ENCODE measurements at places on chromosomes 12 and 14.

DNA sequence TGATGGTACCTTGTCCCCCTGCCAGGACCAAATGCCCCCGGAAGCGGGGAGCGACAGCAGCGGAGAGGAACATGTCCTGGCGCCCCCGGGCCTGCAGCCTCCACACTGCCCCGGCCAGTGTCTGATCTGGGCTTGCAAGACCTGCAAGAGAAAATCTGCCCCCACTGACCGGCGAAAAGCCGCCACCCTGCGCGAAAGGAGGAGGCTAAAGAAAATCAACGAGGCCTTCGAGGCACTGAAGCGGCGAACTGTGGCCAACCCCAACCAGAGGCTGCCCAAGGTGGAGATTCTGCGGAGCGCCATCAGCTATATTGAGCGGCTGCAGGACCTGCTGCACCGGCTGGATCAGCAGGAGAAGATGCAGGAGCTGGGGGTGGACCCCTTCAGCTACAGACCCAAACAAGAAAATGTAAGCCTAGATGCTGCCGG lies 410 bp downstream of the MYF6 start:
- DNase-seq: no peak

DNA sequence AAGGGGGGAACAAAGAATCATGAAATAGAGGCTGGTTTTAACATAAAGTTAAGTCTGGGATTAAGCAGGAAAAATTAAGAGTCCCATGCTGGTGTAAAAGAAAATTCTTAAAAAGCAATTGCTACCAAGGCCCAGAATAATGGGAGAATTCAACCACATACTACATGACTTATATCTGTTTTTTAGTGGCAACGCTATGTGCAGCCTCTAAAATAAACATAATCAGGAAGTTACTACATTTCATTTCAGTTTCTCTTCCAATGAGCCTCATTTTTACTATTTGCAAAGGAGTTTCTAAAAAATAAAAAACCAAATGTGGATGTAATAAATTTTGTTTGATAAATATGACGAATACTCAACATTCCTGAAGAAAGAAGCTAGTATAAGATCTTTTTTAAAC lies 58.1 kb downstream of the CPNE8 start:
- DNase-seq: no peak

DNA sequence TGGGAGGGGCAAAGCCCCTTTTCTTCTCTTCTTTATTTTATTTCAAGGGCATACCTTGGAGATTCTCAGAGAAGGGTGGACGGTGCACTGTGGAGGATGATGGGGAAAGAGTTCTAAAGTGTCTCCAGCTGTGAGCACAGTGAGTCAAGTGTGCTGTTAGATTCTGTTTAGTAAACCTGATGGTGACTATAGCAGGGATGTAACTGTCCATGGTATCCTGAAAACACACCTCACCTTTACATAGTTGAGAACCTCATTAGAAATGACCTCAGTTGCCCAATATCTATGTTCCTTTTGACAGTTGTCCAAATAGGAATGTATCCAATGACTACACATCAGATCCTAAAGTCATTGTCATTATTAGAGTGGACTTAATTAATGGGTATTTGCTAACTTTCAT lies 38.0 kb downstream of the CNTN1 start:
- DNase-seq: no peak

DNA sequence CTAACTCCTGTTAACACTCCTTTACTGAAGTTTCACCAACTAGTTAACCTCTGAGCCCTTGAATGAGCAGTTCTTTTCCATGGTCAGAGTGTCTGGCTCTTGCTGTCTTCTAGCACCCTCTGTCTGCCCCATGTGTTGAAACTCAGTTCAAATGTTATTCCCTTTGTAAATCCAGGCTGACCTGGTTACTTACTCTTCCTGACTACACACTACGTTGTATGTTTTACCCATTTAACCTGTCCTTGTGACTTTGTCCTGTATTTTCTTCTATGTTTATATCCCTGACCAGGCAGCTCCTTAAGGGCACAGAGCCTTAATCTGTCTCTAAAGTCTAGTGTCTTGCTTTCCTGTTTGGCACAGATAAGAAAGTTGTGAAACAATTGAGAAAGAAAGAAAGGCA lies 389.0 kb upstream of the RPL10L start:
- DNase-seq: no peak

DNA sequence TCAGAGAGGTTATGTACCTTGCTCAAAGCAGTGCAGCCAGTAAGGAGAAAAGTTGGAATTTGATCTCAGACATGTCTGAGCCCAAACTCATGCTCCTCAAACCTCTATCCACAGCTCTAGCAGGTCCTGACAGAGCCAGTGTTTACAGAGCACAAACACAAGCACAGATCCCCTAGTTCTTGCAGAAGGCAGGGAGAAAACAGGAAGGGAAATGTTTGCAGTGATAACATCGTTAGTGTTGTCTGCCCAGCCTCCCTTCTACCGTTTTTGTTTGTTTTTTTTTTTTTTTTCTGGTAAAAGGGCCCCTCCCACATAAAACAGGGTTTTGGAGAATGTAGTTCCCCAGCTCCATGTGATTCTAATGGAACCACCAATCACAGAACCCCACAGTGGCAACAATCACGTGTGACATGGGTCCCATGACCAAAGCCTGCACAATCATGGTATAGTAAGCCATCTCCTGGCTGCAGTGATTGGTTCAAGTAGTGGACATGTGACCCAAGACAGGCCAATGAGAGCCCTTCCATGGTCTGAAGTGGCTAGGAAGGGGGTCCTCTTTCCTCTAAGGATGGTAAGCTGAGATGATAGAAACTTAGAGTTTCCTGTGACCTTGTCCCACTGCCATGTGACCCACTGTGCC lies 513.4 kb downstream of the MED13L start:
- no peak for DNase-seq

GRCh38 chr12:11164384-11164783 lies 6.6 kb upstream of the SMIM10L1 start:
- DNase-seq: no peak

GRCh38 chr14:60977847-60978246 lies 3.0 kb downstream of the TRMT5 start:
- no peak for DNase-seq

DNA sequence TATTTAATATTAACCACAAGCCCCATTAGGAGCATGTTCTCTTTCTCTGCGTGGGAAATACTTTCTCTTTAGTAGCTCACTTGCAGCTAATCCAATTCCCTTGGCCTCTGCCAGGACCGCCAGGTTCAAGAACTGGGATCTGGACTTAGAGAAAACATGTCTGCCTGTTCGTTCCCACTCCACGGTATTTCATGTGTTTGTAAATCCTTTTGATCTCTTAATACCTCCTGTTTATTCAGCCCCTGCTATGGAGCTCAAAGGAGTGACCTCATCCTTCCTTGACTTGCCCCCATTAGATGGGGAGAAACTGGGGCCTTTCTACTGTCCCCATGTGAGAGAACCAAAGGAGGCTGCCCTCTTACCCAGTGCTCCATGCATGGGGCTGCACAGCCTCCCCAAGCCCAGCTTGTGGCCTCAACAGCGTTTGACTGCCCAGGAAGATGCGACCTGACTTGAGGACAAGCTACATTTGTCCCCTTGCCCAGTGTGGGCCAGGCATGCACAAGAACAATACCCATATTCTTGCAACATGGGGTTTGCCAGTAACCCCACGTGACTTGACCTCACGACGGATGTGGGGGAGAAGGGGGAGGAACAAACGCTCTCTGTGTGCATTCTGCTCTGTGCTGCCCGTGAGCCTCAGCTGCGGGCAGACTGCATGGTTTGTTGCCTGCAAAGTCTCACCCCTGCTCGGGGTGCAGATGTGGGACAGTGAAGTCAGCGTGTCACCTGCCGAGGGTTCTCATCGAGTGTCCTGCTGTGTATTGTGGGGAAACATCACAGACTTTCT lies 30.3 kb downstream of the CD9 start:
- peak; percentile 54 for DNase-seq

DNA sequence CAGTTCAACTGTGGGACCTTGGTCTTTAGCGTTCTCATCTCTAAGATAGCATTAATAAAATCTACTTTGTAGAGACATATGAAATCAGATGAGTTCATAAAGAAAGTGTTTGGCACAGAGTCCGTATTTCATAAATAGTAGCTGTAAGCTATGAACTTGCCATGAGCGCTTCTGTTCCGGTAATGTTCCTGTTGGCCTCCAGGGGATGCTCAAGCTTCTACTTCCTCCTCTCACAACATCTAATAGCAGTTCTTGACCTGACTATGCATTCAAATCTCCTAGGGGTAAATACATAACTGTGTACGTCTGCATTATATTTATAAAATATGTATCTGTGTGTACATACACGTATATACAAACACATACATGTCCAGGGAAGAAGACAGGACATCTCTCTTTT lies 288.2 kb upstream of the TMPO start:
- DNase-seq: no peak

- DNase-seq: no peak
Measured at GRCh38 chr12:99767809-99768208, 120.3 kb downstream of the GARIN6 start.

DNA sequence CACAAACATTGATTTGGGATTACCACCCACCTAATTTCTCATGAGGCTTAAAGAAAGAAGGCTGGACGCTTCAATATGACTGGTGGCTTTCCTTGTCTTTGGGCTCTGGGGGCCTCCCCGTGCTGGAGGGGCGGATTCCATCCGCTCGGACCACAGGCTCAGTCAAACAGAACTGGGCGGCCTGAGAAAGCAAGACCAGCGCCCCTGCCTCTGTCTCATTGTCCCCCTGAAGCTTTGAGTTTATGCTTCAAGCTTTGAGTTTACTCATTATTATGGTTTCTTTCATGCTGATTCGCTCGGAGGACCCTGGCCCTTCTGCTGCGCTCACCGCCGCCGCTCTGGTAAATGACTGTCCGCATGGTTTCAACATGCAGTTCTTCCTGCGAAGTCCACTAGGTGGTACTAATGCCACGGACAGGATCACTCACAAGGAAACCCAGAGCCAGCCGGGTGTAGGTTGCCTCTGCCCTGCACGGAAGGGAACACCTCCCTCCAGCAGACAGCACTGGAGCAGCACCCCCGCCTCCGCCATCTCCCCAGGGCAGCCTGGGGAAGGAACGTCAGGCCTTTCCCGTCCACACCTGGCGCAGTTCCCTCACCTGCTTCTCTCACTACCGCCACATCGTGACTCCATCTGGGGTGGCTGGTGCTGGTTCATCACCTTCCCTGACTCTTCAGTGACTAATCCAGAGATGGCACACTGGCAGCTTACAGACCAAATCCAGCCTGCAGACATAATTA lies 13.2 kb upstream of the TIGAR start:
- no peak for DNase-seq

DNA sequence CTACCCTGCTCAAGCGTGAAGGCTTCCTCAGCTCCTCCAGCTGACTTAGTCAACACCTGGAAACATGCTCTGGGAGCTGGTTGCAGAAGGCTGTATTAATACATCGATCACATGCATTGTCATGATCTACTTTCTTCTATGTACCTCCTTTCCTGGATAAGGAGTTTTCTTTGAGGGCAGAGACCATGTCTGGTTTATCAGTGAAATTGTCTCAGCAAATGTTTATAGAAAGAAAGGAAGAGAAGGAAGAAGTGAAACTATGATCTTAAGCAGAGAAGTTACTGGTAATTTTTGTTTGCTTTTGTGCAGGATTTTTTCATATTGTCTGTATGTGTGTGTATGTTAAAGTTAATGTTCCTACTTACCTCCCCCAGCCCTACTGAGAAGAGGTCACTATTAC lies 4.5 kb downstream of the DYRK4 start:
- no peak for DNase-seq

- DNase-seq: no peak
Measured at GRCh38 chr12:67939611-67940010, 49.6 kb upstream of the IFNG-AS1 start.

DNA sequence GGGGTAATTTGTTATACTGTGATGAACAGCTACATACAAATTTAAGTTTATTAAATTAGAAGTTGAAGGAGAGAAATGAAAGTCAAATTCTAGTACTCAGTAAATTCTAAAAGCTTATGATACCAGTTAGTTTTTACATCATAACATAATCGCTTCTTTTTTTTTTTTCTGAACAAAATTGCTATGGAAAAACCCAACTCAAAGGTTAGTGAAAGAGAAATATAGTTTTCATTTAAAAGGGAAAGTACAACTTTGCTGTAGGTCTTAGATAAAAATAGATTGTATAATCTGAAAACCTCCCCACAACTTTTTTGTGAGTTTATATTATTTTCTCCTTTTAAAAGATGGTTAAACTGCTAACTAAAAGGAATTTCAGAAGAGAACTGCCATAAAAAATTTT lies 53.7 kb upstream of the LRRK2 start:
- DNase-seq: no peak

DNA sequence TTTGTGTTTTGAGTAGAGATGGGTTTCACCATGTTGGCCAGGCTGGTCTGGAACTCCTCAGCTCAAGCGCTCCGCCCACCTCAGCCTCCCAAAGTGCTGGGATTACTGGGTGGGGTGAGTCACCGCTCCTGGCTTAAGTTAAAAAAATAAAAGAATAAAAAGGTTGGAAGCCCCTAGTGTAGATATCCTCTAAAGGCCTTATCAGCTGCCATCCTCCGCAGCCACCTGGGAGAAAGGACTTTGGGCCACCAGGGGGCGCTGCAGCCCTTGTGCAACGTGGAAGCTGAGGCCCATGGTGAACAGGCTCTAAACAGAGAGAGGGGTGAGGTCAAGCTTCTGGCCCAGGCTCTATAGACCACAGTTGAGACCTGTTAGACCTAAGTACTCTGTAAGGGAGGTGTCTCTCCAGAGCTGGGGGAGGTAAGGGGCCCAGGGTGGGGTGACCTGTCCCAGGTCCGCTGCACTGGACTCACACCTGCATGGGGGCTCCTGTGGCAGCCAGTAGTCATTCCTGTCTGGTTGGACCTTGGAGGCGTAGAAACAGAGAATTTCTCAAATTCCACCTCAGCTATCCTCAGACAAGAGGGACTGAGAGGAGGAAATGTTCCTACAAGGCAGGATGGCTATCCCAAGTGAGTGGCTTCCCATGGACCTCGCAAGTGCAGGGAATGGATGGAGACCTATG lies 14.0 kb upstream of the RACGAP1 start:
- peak; percentile 86 for DNase-seq

- no peak for DNase-seq
Measured at GRCh38 chr14:79856381-79856780, 354.9 kb downstream of the DIO2 start.

GRCh38 chr14:69014829-69015259 lies 35.7 kb upstream of the ACTN1 start:
- DNase-seq: no peak

DNA sequence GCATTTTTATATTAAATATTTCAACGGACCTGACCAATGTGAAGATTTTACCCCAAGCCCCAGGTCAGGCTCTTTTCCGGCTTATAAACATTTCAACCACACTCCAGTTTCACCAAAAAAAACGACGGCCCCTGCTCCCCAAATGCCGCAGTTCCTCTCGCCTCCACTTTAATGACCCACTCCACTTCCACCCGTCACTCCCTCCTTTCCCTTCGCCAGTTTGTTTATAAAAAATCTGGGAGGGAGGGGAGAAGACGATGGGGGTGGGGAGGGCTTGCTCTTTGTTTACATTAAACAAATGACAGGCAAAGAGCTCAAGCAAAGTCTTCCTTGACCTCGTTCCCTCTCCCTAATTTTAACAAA lies 5.4 kb downstream of the SIX6 start:
- no peak for DNase-seq

GRCh38 chr12:76611533-76611932 lies 52.0 kb upstream of the OSBPL8 start:
- no peak for DNase-seq

GRCh38 chr12:2205996-2206395 lies 153.2 kb downstream of the CACNA1C start:
- no peak for DNase-seq

GRCh38 chr12:132812631-132813305 lies 15.9 kb downstream of the GOLGA3 start:
- DNase-seq: no peak
